ENCODE measurements at places on chromosomes 2 and 18. TPM values are rescaled to one million over a fixed set of nuclear protein-coding genes. Genes with fewer than 3 reads are reported as not detected.

DNA sequence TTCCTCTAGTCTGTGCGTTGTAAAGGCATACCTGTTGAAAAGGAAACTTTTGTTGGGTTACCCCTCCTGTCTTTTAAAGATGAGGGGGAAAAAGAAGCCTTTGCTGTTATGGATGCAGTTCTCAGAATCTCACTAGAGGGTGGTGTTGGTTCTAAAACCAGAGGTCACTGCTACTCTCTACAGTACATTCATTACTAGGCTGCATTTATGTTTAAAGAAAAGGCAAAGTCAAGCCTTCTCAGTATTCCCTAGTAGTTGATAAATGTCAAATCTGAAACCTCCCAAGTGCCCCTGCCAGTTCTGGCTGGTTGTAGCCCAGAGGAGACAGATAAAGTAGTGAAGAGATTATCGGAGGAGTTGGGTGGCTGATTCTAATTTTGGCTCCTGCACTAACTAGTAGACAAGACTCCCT lies 1.4 kb upstream of the PLCL1 start:
- no peak for DNase-seq

DNA sequence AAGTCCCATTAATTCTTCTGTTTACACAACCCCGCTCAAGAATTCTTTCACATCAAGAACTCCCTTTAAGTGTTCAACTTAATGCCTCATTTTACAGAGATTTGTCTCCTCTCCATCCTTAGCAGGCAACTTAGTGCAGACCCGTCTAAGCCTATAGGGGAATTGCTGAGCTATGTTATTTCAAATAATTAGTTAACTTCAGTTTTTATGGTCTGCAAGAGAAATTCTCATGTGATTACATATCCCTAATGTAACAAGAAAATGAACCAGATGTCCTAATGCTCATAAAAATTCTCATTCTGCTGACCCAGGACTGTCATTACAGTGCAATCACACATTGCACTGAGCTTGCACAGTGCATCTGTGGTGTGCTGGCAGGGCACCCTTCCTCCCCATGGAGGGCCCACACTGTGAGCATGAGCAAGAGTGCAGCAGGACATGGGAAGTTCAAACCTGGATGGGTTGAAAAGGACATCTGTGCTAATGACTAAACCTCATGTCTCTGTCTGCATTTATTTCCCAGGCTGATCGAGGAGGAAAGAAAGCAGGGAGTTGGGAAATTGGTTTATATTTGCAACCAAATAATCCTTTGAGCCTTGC lies 97.1 kb downstream of the COL5A2 start:
- DNase-seq, result no peak

GATA6 gene
- total RNA-seq, result 56.3 TPM

DNA sequence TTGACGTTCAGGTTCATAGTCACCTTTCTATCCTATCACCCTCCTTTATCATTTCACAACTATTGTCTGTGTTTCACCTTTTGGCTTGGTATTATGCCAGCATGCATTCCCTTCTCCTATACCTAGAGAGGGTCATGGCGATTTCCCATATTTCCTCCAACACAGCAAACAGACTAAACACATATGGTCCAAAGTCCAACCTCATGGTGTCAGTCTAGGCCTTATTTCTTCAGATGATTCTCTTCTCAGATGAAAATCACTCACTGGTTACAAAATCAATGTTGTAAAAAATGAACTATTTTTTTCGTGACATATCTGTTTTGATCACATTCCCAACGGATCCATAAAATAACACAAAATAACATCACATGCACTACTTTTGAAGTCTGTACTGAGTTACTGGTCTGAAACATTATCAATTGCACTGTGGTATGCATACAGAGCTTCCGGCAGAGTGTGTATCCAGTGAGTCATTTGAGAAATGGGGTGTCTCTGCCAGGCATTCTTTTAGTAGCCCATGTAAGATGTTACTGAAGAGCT lies 204.8 kb upstream of the GALNT5 start:
- no peak for DNase-seq

PROKR1 gene
- not detected for total RNA-seq

DNA sequence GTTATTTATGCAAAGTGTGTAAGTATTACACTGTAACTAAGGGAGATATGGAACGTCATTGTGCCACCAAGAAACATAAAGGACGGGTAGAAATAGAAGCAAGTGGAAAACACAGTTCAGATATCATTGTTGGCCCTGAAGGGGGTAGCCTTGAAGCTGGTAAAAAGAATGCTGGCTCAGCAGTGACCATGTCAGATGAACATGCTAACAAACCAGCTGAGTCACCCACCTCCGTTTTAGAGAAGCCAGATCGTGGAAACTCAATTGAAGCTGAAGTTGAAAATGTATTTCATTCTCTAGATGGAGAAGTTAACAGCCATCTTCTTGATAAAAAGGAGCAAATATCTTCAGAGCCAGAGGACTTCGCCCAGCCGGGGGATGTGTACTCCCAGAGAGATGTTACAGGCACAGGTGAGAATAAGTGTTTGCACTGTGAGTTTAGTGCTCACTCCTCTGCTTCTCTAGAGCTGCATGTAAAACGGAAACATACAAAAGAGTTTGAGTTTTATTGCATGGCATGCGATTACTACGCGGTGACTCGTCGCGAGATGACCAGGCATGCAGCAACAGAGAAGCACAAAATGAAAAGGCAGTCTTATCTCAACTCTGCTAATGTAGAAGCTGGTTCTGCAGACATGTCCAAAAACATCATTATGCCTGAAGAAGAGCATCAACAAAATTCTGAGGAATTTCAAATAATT lies 36.1 kb downstream of the ZNF407 start:
- no peak for DNase-seq

DNA sequence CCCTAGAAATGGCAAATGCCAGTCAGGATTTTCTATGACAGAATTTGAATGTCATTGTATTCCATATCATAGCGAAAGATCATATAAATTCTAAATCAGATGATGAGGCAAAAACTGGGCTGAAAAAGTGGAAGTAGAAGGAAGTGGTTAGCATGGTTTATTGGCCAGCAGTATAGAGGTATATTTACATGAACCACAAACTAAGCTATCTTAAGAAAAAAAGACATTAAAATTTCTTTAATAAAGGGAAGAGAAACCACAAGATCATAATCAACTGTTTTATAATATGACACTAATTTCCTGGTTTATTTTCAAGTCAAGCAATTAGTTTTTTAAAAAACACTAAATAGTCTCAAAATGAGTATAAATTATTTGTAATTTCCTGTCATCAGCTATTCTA lies 123.2 kb upstream of the LRP1B start:
- DNase-seq, result no peak

GRCh38 chr2:110940376-110940910 lies 180.3 kb upstream of the BCL2L11 start:
- no peak for DNase-seq

DNA sequence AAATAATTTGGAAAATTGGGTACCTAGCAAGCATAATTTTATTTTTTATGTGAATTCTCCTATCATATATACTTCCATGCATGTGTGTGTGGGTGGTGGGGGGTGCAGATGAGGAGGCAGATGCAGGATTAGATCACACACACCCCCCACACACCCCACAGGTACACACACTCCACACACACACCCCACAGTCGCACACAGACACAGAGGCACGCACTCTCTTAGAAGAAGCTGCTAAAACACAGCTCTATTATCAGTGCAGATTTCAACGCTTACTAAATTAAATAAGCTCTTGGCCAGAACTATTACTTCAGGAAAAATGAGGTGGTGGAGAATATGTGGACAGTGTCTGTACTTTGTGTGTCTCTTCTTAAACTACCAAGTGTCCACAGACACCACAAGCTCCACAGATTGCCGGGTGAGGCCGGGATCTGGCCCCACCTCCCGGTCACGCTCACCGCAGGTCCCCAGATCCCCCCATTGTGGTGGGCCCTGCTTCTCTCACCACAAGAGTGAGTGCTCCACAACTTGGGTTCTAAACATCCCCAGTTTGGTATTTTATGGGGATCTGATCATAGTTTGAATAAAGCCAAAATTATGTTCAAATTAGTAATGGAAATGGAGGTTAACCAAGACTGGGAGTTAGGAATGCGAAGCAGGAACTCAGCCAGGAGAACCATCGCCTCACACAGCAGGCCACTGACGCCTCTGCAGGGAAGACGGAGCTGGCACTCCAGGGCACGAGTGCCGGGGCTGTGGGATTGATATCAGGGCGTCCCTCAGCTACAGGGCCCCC lies 102.1 kb downstream of the PXDN start:
- peak; percentile 64 for DNase-seq

GRCh38 chr2:118122594-118123281 lies 34.5 kb downstream of the INSIG2 start:
- no peak for DNase-seq

CHRNG gene
- not detected for total RNA-seq

DNA sequence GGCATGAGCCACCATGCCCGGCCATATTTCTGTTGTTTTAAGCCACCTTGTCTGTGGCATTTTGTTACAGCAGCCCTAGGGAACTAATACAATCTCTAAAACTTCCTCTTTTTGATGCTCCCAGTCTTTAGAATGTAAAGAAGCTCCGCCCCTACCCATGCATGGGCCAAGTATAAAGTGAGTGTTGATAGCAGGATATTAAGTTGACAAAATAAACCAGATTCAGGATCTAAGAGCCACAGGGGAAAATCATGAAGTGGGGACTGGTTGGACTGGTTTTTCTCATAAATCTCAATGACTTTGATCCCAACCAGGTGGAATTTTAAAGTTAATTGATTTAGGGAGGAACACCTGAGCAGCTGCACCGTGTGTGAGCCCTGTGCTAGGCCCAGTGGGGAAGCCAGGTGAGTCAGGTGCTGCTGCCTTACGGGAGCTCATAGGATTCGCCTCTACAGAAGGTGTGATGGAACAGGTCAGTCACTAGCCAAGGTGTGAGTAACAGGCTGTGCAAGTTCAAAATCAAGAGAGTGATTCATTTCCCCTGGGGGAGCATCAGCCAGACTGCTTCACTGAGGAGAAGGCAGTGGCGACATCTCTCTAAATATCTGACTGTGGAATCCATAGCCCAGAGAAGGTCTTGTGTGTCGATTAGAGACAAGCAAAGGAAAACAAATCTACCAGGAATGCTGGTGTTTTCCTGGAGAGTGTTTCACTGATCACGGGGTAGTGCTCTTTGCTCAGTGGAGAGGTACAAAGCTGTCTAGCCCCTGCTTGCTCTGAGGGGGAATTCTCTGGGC lies 63.0 kb upstream of the MSH2 start:
- DNase-seq, result no peak

- no peak for DNase-seq
Measured at GRCh38 chr2:154978710-154979109, 280.2 kb downstream of the KCNJ3 start.

SLC14A1 gene
- 24.9 TPM for total RNA-seq

SKOR2 gene
- not detected for total RNA-seq

- no peak for DNase-seq
Measured at GRCh38 chr2:1705557-1706076, 38.7 kb downstream of the PXDN start.

DNA sequence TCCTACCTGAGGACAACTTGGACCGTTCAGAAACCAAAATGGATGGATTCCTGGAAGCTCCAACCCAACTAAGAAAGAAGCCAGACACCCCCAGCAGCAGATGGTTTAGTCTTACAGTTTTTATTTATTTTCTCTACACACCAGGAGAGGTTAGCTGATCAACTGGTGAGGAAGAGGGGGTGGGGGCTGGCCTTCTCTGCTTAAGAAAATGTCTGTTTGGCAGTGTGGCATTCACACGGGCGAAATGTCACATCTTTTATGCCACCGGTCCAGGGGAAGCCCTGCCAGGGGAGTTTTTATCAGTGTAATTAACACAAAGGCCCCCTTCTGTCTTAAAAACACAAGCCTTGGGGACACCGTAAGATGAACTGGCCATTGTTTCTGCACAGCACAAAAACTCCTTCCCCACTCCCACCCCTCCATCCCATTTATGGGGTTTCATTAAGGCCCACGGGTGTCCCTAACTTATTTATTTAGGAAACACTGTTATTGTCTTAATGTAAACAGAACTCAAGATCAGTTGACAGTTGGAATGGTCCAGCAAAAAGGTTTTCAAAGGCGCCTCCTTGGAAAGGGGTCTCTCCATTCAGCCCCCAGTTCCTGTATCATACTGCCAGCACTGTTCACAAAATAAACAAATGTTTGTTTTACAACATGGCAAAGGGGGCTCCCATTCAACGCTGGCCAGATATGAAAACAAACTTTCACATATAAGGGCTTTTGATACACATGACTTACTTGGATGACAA lies 217.0 kb downstream of the C1D start:
- DNase-seq, result no peak

IL1RL1 gene
- total RNA-seq, result 1.7 TPM

- no peak for DNase-seq
Measured at GRCh38 chr2:136395582-136395981, 277.6 kb upstream of the CXCR4 start.

GRCh38 chr2:205975082-205975949 lies 110.7 kb downstream of the INO80D start:
- DNase-seq, result no peak

DNA sequence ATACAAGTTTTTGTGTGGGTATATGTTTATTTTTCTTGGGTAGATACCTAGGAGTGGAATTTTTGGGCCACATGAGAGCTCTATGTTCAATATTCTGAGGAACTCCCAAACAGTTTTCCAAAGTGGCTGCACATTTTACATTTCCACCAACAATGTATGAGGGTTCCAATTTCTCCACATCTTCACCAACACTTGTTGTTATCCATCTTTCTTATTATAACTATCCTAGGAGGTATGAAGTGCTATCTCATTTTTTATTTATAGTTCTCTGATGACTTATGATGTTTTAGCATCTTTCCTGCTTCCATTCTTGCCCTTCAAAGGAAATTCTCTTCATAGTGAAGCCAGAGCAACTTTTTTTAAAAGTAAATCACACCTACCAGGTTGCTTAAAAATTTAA lies 8.7 kb downstream of the PGAP1 start:
- DNase-seq, result no peak

LGALSL gene
- total RNA-seq, result 6.6 TPM

ADGRF3 gene
- 0.16 TPM for total RNA-seq

GKN1 gene
- not detected for total RNA-seq

ITPRIPL1 gene
- total RNA-seq, result 1.4 TPM

- DNase-seq, result no peak
Measured at GRCh38 chr2:156896294-156896693, 361.2 kb upstream of the GALNT5 start.

- DNase-seq, result no peak
Measured at GRCh38 chr18:55310044-55310676, 277.8 kb downstream of the TCF4 start.

- no peak for DNase-seq
Measured at GRCh38 chr2:60502144-60502543, 51.3 kb downstream of the BCL11A start.

C2orf49 gene
- total RNA-seq, result 16.7 TPM

MAL gene
- total RNA-seq, result 8.7 TPM

TPO gene
- total RNA-seq, result 5.2 TPM

GRCh38 chr2:129761569-129762021 lies 217.9 kb upstream of the RAB6C start:
- no peak for DNase-seq

GRCh38 chr2:183059561-183059960 lies 19.0 kb upstream of the DUSP19 start:
- no peak for DNase-seq

FBLN7 gene
- total RNA-seq, result 0.54 TPM

TP53I3 gene
- 17.2 TPM for total RNA-seq

GALR1 gene
- not detected for total RNA-seq

IFIH1 gene
- 6.0 TPM for total RNA-seq

Measured in Right ventricle myocardium inferior (tissue), 1 donor.